ENCODE measurements at places on chromosomes 16 and 17.

- DNase-seq = no peak
Measured at GRCh38 chr17:58398574-58399266, 18.6 kb downstream of the RNF43 start.

- no peak for DNase-seq
Measured at GRCh38 chr17:49647256-49647585, 30.7 kb downstream of the SPOP start.

DNA sequence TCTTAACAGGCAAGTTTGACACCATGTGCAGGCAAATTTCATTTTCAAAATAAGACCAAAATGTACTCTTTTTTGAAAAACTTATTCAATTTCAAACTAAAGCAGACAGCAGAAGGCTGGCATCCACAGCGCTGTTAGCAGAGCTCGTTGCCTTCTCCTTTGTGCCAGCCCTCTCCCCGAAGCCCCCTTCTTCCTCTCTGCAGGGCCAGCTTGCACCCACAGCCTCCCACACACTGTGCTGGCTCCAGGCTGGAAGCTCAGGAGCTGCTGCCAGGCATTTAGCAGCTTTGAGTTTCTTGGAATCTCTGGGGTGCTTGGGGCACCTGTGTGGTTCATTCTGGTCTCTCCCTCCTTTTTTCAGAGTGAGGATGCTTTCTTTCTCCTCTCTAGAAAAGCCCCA, 37.7 kb downstream of the GP2 start:
- DNase-seq = no peak

DNA sequence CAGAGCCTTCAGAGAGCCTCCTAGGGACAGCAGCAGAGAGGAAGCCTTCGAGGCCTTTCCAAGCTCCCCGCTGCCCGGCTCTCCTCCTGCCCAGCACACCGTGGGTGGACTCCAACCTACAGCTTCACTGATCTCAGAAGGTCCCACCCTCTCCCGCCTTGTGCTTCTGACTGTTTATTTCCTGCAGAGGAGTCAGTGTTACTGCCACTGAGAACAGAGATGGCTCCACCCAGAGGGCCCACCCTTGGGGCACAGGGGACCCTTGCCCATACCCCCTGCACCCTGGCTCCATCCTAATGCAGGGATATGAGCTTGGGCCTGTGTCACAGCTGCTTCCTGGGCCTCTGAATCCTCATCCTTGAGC, 52.8 kb upstream of the TOB1 start:
- no peak for DNase-seq

- no peak for DNase-seq
Measured at GRCh38 chr17:60327901-60328273, 64.0 kb downstream of the USP32 start.

DNA sequence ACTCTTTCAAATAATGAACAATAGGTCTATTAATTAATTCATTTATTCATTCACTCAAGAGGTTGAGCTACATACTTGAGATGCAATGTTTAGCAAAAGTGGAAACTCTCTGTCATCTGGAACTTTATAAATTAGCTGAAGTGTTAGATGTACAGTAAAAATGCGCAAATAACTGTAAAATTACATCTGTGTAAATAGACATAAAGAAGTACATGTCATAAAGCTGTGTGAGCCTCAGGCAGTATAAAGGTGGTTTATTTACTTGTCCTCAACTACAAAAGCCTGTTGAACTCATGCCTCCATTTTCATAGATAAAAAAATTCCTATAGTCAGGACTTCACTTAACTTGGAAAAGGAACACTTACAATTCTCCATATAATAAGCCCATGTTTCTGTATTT, 343.1 kb downstream of the CDH11 start:
- DNase-seq = no peak

GRCh38 chr16:57666353-57667047, 1.6 kb upstream of the ADGRG3 start:
- DNase-seq = no peak

DNA sequence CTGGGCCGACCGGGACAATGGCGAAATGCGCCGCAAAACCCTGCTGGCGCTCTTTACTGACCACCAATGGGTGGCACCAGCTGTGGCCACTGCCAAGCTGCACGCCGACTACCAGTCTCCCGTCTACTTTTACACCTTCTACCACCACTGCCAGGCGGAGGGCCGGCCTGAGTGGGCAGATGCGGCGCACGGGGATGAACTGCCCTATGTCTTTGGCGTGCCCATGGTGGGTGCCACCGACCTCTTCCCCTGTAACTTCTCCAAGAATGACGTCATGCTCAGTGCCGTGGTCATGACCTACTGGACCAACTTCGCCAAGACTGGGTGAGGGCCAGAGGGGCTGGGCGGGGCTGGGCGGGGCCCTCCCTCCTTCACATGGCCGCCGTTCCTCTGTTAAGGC, 4.3 kb upstream of the SPEM1 start:
- DNase-seq = no peak

DNA sequence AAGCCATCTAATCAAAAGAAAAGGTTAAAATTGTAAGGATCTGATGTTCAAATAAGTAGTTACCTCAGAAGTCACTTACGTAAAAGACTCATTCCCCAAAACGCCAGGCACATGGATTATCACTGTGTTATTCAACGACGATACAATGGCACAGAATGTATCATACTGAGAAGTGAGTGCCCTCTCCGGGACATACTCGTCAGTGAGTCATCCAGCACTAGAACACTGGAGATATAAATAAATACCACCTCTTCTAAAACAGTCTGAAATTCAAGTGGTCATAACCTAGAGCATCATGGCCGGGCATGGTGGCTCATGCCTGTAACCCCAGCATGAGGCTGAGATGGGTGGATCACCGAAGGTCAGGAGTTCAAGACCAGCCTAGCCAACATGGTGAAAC, 24.9 kb downstream of the USP31 start:
- DNase-seq = no peak

GRCh38 chr17:4329838-4330237, 36.6 kb downstream of the UBE2G1 start:
- DNase-seq = no peak

DNA sequence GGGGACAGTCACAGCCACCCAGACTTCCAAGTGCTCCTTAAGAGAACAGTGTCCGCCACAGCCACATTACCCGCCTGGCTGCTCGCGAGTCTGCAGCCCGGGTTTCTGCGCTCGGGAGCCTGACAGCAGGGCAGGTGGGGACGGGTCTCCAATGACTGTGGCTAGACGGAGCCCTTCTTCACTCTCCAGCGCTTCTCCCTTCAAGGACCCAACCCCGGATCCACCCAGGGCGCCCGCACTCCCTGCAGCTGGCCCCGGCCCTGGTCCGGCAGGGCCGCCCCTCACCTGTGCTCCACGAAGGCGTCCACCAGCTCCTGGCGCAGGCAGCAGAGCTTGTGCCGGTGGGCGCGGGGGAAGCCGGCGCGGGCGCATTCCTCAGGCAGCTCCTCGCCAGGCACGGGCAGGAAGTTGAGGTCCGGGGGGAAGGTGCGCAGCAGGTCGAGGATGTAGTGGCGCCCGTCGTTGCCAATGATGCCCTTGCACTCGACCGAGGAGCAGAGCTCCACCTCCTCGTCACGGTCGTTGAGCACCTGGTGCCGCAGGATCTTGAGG, 13.9 kb downstream of the CLUH start:
- no peak for DNase-seq

DNA sequence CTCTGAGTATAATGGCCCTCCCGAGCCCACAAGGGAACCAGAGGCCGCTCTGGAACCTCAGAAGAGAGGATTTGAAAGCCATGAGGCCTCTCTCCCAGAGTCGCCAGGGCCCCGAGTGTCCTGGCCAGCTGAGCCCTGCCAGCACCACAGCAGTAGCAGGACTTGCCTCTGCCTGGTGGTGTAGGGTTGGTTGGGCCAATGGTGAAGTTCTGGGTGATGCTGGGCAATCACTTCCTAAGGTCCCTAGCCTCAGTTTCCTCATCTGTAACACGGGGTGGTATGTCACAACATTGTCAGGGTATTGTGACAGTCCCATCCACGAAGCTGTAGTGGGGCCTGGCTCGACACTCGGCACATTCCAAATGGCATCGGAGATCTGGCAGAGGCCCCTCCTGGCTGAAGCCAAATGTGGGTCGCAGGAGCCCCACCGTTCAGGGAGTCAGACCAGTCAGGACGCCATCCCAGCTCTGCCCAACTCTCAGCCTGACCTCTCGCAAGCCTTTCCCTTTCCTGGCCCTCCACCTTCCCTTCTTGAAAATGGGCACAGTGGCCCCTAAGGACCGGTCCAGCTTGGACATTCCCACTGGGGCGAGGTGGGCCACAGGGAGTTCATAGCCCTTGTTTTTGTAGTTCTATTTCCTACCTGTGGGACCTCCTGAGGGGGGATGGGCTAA, 1.7 kb downstream of the NATD1 start:
- DNase-seq = no peak

DNA sequence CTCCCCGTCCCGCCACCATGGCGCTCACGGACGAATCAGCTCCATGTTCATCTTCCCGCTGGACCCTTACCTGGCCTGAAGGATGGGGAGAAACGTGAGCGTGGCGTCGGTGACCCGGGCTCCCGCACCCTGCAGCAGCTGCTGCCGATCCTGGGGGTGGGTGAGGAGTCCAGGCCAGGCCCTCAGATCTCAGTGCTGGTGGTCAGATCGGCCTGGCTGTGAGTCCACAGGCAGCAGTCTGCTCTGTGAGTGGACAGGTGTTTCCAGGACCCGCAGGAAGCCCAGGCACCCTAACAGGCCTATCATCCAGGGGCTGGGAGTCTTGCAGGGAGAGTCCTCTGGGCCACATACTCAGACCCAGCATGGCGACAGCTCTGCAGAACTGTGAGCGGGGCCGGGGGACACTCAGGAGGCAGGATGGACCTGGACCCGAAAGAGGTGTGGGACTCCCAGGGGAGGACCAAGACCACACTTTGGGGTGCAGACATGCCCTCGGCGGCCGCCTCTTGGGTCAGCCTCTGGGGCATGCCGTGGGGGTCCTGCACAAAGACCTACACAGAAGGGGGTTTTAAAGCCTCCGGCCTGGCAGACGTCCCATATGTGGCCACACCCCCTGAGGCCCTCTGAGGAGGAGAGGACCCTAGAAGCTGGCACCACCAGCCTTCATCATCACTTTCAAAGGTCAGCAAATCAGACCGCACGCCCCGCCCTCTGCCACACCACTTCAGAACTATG, 27.2 kb upstream of the ZNF469 start:
- DNase-seq = no peak

DNA sequence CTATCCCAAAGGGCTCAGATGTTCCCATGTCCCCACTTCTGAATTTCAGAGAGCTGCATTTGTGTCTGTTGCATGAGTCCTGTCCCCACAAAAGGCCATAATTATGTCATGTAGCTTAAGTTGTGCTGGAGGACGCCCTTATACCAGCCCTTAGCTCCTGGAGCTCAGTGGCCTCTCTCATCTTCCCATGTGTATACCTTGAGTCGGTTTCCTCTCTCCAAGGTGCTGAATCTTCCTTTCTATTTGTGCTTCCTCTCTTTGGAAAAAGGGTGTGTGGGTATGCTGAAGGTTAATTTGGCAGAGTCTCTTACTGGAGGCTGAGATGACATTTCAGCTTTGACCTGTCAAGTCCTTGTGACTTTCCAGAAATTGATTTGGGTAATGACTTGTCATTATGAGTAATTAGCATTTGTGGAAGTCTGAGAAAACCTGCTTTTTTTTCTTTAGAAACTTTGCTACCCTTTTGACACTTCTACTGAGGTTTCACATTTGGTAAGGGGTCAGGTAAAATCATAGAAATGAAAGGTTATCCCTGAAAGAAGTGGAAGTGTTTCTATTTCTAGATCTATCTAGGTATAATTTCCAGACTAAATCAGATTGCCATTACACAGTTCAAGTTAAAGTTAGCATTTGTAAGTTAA, 185.4 kb downstream of the ABCC12 start:
- DNase-seq = no peak

DNA sequence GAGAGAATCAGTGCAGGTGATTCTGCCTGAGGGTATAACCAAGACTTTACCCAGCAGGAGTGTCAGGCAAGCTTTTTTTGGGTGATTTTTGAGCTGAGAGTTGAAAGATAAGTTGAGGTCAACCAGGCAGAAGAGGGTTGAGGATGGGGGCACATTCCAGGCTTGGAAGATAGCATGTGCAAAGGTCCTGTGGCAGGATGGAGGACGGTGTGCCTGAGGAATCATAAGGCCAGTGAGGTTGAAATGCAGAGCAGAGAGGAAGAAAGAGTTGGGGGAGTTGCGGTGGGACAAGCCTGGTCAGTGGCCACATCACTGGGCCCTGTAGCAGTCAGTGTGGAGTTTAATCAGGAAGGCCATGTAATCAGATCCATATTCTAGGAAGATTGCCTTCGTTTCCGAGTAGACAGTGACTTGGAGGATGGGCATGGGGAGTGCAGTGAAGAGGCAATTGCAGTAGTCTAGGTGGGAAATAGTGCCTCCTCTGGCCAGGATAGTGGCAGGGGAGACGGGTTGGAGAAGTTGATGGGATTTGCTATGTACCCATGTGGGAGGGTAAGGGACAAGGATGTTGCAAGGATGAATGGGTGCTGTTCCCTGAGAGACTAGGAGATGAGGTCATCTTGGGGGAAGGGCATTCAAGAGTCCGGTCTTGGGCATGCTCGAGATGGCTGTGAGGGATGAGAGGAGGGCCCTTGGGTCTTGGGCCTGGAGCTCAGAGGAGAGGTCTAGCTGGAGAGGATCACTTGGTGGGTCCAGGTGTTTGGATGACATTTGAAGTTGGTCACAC, 3.9 kb downstream of the PLEKHG4 start:
- no peak for DNase-seq

DNA sequence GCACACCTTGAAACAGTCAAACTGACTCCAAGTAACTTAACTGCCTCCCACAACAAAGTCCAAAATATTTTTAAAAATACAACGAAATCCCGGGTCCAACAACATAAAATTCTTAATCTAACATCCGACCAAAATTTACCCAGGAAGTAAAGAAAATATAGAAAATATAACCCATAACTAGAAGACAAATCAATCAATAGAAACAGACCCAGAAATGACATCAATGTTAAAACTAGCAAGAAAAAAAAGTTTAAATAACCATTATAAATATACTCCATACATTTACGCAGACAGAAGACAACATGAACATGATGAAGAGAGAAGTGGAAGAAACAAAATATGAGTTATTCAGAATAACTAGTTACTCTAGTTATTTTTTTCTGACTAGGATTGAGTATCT, 3.7 kb downstream of the ZNF597 start:
- DNase-seq = no peak

GRCh38 chr16:75188832-75189477, 18.0 kb downstream of the CTRB2 start:
- no peak for DNase-seq

DNA sequence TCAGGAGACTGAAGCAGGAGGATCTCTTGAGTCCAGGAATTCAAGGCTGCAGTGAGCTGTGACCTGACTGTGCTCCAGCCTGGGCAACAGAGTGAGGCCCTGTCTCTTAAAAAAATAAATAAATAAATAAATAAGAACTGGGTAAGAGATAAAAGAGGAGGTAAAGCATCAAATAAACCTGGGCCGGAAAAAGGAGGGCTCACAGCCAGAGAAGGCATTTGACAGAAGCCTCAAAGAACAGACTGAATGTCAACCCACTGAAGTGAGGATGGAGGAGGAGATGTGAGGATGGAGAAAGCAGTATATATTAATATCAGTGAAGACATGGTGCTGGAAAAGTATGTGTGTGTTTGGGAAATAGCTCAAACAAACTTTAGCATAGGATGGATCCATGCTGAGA, 6.1 kb downstream of the NOG start:
- DNase-seq = no peak
